ENCODE measurements at places on chromosomes 7 and 10. TPM values are rescaled to one million over a fixed set of nuclear protein-coding genes. Genes with fewer than 3 reads are reported as not detected.

- no peak for DNase-seq
Observed at GRCh38 chr7:74317146-74317782, 28.1 kb downstream of the CLIP2 start.

GRCh38 chr10:93790439-93790838 lies 32.7 kb downstream of the LGI1 start:
- DNase-seq: no peak

GRCh38 chr10:64115908-64116643 lies 594.9 kb downstream of the REEP3 start:
- DNase-seq: no peak

- no peak for DNase-seq
Observed at GRCh38 chr7:42095791-42096190, 141.2 kb downstream of the GLI3 start.

- no peak for DNase-seq
Observed at GRCh38 chr10:85648279-85648754, 718.3 kb downstream of the GRID1 start.

DNA sequence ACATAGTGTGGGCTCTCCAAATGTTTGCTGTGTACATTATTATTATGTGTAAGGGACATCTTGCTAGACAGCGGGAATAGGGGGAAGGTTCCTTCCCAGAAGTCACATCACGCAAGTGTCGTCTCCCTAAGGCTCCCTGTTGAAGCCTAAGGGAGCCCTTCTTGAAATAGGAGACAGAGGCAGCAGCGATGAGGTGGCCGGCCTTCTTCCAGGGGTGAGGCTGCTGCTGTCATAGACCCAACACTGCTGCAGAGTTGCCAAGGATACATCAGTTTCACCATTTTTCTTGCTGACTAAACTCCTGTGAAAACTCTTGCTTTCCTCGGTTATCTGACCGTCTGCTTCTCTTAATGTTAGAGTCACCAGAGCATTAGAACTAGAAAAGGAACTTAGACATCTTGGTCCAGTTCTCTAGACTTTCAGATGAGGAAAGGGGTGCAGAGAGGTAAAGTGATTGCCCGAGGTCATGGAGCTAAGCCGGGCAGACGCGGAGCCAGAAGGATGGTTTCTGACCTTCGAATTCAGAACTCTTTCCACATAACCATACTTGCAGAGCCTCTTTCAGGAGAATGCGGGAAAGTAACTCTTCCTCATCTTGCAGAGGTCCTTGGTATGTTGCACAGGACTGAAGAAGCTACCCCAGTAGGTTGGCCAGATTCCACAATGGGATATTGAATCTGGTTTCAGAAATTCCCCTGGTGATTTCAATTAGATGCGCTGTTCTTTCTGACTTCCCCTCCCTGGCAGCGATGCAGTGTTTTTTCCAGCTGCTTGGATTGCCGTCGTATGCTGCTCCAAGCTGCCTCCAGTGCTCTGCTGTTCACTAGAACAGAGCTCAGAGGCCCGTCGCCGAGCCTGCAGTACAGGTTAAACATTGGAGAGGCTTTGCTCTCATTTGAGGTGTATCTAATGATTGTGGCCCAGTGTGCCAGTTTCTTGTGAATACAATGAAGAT lies 217.1 kb downstream of the CAMK1D start:
- peak; percentile 52 for DNase-seq

DNA sequence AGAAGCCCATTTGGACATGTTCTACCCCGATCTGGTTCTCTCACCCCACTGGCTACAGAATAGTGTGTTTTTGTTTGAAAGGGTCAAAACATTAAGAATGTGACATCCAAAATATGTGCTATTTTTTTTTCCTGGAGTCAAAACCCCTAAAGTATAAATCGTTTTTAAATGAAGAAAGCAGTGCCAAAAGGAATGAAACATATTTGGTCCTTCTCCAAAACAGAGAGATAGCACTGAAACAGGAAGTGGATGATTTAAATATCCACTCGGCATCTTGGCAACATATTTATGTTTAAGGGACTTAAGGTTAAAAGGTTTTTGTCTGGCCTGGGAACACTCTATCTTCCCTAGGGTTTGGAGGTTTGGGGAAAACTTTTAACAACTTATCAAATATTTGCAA lies 32.3 kb downstream of the CALD1 start:
- peak; percentile 60 for DNase-seq

DNA sequence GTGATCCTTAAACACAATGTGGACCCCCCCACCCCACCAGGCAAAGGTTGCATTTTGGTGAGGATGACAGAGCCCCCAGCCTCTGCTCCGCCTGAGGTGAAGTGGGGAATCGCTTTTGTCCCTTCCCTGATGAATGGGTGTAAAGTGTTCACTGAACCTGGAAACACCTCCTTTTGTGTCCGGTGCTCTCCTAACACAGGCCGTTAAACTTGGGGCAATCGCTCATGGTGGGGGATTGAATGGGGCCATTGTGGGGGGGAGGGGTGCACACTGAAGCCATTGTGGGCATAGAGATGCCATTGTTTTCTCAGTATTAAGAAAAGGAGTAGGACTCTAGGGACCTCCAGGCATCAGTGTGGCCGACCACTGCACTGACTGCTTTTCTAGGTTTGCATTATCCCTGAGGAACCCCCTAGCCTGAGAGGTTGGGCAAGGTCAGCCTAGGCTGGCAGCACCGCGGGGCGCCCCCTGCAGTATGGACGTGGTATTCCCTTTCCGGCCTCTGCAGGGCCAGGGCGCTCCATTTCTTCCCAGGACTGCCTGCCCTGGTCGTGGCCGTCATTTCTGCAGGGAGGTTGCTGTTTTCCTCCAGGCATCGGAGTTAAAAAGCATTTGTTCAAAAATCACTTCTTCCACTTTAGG lies 158.3 kb downstream of the TCF7L2 start:
- no peak for DNase-seq

- no peak for DNase-seq
Observed at GRCh38 chr10:89894051-89894450, 192.7 kb downstream of the KIF20B start.

Gene AGR2
- not detected for polyA plus RNA-seq

Gene FBXL13
- 0.24 TPM for polyA plus RNA-seq

Gene PYROXD2
- polyA plus RNA-seq: 16.3 TPM

Gene EGR2
- 1.2 TPM for polyA plus RNA-seq

Gene TAS2R39
- not detected for polyA plus RNA-seq

All from IMR-90 (cell line).